Omental fat pad (tissue), 4 donors: ENCODE measurements at places on chromosomes 1 and 21. TPM values are rescaled to one million over a fixed set of nuclear protein-coding genes. Genes with fewer than 3 reads are reported as not detected.

GRCh38 chr1:205613854-205614412 lies 17.9 kb downstream of the ELK4 start:
- DNase-seq: no peak

GRCh38 chr1:53732409-53732808 lies 6.6 kb downstream of the GLIS1 start:
- no peak for DNase-seq

The TNFRSF8 gene
- 5.8 TPM for total RNA-seq

DNA sequence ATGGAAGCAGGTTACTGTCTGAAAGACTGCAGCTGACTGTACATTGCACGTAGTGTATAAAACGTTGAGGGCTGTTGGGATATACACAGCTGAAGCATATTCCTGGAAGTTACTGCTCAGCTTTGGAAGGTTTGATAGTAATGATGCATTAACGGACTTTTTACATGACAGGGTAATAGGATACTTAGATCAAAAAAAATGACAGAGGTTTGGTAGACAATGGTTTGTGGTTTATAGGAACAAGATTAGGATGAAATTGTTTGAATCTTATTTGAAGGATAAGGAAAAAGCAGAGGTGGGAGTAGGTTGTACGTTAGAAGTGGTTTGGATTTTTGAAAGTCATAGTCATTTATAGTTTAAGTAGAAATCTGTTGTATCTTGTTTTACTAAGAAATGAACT lies 33.0 kb downstream of the ADGRL2 start:
- DNase-seq: no peak

The B3GALT2 gene
- total RNA-seq: 0.36 TPM

DNA sequence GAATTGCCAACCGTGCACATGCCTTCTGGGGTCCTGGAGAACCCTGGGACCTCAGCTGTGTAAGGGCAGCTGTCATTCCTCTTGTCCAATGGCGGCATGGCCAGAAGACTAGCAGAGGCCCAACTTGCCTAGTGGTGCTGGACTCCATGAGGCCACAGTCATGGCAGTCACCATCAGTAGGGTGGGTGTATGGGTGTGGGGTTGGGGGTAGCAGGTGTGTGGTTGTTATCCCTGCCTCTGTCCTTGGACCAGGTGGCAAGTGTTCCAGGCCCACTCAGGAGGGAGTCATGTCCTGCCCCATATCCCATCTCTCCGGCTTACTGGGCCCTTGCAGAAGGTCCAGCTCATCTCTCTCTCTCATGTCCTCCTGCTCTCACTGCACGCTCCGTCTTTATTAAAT lies 1596.2 kb downstream of the MRPL39 start:
- no peak for DNase-seq

GRCh38 chr1:40877698-40878097 lies 15.5 kb upstream of the CITED4 start:
- peak; percentile 40 for DNase-seq
